Nephron progenitor cell (in vitro differentiated cells): ENCODE measurements at places on chromosomes 16 and 17.
A peak's percentile ranks its signal among the peaks of the same experiment; 100 is the strongest.

DNA sequence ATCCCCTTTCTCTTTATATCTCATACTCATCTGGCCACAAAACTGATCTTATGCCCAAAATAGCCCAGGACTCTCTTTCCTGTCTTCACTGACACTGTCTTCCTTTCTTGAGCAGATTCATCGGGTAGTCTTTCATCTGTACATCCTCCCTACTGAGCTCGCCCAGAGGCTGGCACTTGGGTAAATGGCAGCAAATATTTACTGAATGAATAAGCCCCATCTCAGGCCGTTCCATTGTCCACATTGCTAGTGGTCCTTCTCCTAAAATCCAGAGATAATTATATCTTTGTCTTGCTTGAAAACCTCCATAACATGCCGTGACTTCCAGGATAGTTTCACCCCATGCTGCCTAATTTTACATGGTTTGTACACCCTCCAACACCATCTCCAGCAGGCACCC is 158.1 kb upstream of the SDK2 start:
- no peak for DNase-seq

DNA sequence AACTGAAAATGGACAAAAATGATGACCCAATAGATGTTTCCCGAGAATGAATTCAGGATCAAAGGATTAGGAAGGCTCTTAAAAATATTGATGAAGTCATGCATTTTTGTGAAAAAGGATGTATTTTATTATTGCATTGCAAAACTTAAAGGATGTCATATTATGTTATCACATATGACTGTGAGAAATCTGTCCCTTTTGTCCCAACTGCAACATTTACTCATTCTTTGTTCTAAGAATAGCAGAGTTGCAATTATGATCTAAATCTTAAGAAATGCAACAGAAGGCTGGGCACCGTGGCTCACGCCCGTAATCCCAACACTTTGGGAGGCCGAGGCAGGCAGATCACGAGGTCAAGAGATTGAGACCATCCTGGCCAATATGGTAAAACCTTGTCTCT is 13.1 kb upstream of the MYH13 start:
- DNase-seq = no peak

DNA sequence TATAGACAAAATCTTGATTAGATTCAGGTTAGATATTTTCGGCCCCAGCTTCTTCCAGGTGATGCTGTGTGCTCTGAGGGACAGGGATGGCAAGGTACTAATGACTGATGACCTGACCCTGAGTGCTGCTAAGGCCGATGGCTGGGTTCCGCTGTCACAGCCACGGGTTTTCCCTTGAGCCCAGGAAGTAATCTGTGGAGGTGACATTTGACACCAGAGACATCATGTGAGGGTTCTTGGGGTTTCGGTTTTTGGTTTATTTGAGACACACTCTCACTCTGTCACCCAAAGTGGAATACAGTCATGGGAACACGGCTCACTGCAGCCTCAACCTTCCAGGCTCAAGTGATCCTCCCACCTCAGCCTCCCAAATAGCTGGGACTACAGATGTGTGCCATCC is 9.8 kb downstream of the OTOP3 start:
- no peak for DNase-seq

GRCh38 chr17:57089391-57089790 is 4.3 kb downstream of the AKAP1 start:
- no peak for DNase-seq

- no peak for DNase-seq
Observed at GRCh38 chr16:8861563-8862308, 7.1 kb downstream of the CARHSP1 start.

DNA sequence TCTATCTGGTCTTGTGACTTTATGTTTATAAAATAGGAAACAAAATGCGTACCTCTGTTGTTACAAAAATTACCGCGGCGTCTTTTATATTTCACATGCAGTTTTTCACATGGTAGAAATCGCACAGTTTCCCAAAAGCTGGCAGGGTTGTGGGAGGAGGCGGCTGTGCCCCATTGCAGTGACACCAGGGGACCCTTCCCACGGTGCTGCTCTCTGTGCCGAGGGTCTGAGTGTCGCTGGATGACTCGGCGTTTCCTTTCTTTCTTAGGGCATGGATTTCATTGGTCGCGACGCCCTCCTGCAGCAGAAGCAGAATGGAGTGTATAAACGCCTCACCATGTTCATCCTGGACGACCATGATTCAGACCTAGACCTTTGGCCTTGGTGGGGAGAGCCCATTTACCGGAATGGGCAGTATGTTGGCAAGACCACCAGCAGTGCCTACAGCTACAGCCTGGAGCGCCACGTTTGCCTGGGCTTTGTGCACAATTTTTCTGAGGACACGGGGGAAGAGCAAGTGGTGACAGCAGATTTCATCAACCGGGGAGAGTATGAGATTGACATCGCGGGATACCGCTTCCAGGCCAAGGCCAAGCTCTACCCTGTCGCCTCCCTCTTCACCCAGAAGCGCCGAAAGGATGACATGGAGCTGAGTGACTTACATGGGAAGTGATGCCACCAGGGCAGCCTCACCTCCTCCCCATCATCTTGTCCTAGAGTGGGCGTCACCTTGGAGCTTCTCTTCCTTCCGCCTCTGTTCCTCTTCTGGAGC is 17.2 kb upstream of the CLEC18C start:
- no peak for DNase-seq

GRCh38 chr16:88722784-88723506 is 16.6 kb downstream of the CTU2 start:
- DNase-seq = no peak

- no peak for DNase-seq
Observed at GRCh38 chr17:59167571-59168001, 12.0 kb downstream of the PRR11 start.

DNA sequence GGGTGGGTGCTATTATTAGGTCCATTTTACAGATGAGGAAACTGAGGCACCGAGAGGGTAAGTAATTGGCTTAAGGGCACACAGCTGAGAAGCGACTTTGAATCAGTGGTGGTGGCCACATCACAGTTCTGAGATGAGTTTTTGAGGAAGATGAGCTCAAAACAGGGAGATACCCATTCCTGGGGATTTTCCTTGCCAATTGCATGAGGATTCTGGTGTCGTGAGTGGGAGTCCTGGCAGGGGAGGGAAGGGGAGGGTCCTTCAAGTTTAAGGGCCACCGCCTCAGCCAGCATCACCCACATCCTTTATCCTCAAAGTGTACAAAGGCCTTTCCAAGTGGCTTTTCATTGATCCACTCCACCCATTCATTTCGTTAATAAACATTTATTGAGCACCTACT is 45.3 kb downstream of the IL21R start:
- DNase-seq = no peak

- no peak for DNase-seq
Observed at GRCh38 chr17:6437466-6437865, 2.5 kb upstream of the AIPL1 start.

DNA sequence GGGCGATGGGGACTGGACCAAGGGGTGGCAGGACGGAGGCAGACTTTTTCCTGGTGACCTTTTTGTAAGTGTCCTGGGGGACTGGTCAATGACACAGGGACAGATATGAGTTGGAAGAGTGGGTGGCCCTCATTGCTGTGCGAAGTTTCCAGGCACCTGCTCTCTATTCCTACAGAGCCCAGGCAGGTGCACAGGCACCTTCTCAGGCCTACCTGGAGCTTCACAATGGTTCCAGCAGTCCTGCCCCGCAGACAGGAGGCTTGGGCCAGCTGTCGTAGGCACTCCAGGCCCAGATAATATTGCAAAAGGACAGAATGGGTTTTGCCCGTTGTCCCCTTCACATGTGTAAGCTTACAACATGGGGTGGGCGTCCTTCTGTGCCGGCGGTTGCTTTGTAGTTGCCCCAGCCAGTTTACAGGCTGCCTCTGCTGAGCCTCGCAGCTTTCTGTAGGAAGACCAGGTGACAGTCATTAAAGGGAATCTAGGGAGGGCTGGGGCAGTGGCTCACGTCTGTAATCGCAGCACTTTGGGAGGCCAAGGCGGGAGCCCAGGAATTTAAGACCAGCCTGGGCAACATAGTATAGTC is 84.3 kb downstream of the ARHGAP23 start:
- no peak for DNase-seq

GRCh38 chr17:79465681-79466025 is 145.2 kb downstream of the RBFOX3 start:
- DNase-seq = no peak

DNA sequence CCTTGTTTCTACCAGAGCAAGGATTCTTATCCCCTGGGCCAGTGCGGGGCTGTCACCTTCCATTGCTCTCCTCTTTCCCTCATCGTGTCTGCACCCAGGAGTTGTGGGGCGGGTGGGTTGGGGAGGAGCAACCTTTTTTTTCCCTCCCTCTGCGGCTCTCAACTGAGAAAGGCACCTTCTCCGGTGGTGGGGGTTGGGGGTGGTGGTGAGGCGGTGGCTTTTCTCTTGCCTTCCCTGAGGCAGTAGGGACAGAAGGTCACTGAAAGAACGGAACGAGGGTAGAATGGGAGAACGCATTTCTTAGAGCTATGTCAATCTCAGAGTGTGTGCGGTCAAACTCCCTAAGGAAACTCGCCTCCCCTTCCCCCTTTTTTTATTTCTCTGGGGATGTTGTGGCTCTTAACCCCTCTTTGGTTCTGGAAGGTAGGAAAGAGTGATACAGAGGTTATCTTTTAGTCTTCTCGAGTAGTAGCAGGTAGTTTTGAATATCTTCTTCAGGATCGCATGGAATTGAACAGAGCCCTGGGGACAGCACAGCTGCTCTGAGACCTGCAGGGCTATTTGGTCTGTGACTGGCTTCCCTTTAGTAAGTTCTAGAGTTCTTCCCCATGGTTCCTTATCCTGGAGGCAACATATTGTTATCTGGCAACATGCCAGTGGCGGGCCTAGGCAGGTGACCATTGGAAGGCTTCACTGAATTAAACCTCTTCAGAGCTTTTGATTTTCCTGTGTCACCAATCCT is 994 bp downstream of the CLTC start:
- peak; percentile 22 for DNase-seq

DNA sequence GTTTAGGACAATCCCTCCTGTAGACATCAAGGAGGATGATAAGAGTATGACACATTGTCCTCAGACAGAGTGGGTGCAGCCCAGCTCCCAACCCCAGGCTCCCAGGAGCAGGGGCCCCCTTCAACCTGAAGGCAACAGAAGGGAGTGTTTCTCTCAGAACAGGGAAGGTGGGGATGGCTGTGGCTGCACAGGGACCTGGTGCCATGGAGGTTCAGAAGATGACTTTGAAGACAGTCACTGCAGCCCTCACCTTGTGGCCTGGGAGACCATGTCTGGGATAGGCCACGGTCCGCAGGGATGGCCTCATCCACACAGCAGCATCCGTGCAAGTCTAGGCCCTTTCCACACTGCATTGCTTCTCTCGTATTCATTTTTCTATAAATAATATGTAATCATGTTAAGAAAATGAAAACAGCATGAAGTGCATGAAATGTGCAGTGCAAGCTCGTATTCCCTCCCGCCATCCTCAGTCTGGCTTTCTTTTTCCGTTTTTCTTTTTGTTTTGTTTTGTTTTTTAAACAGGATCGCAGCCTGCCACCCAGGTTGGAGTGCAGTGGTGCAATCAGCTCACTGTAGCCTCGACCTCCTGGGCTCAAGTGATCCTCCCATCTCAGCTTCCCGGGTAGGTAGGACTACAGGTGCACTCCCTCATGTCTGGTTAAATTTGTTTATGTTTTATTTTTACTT is 71.1 kb downstream of the METRNL start:
- no peak for DNase-seq

GRCh38 chr17:8470447-8471047 is 34.9 kb downstream of the NDEL1 start:
- DNase-seq = no peak

- no peak for DNase-seq
Observed at GRCh38 chr17:62792447-62792800, 15.7 kb downstream of the MARCHF10 start.

DNA sequence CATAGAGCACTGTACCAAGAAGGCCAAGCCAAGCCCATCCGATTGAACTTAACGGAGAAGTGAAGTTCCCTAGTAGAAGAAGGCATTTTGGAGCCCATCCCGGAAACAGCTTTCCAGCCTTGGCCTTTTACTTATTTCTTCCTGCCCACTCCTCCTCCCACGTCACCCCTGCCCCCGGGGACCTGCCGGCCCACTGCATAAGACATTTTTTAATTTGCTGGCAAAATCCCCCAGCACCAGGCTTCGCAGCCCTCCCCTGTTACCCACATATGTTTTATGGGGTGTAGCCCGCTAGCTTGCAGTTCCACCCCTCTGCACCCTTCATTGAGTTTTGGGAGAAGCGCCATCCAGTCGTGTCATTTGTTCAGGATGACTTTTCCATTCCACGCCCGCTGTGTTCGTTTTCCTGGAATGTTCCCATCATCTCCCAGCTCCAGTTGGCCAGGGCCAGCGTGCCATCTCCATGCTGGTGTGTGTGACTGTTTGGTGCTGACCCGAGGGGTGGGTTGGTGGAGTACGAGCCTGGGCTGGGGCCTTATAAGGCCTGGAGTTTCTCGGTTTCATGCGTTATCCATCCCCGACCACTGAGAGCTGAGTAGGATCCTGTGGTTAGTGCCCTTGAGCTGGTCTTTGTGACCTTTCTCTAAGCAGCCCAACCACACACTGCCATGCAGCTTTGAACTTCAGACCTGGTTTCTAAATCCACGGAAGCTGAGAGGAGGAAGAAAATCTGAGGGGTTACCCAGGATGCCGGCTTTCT is 20.0 kb upstream of the TBX2 start:
- no peak for DNase-seq

DNA sequence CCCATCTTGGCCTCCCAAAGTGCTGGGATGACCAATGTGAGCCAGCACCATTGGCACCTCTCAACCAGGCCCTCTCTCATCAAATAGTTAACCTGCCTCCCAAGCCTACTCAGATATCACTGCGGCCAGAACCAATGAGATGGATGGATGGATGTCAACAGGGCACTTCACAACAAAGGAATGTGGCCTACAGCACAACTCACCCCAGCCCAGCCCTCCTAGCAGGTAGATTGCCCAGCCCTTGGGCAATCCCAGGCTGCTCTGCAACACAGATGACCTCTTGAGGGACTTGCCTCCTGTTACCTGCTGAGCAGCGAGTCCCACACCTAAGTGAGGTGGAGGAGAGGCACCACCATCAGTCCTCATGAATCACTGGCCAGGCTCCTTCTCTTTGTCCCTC is 22.6 kb upstream of the KIFC3 start:
- no peak for DNase-seq

DNA sequence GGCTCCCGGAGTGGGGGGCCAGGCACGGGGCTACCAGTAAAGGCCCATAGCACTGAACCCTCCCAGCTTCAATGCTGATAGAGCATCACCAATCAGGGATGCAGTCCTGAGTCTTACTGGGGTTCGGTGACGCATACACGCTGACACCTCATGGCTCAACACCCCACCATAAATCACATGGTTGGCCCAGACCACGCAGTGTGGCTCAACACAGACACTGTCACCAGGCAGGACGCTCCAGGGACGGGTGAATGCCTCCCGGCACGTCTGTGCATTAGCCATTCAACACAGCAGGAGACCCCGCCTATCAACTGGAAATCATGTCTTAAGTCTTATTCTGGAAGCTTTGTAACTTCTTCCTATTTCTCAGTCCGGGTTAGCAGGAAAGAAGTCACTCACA is 35.0 kb downstream of the NECAB2 start:
- no peak for DNase-seq

- peak; percentile 69 for DNase-seq
Observed at GRCh38 chr17:7548585-7549400, at the start of gene TNFSF12. Gene TNFSF12 (plus strand): TSS chr17:7549058. CDS start chr17:7549154, 96 bp downstream.

GRCh38 chr16:15643946-15644250 is 944 bp upstream of the MARF1 start:
- DNase-seq = no peak
